ENCODE measurements at places on chromosomes 2 and 18.

DNA sequence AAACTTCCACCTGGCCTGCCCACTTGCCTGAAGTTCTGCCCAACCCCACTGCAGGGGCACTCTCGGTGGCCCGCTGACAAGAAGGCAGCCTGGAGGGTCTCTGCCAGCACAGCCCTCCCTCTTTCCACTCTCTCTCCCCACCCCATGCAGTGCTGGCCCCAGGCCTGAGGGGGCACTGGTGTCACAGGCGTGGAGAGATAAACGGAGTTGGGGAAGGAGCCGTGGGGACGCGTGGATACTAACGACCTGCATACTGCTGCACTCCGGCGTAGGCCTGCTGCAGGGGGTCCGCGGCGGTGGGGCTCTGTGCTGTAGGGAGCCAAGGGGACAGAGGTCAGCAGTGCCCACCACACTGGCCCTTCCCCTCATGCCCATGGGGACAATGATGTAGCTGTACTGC, 299.3 kb downstream of the CELF4 start:
- DNase-seq, result no peak

- no peak for DNase-seq
These were observed 205.0 kb downstream of the TMX3 start for GRCh38 chr18:68509902-68510301.

DNA sequence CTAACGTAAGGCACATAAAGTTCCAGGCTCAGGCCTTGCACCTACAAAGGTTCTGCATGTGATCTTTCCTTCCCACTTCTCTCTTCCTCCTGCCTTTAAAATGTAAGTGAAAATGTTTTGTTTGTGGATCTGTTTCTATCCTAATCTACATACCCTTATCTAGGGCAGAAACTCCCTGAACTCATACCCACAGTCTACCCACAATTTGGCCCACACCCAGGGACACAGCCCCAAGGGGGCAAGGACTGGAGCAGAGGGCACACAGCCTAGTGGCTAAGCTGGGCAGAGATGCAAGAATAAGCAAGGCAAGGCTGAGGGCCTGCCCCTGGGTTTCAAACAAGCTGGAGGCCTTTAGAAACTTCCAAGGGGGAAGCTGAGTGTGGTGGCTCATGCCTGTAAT, 71.0 kb downstream of the HS1BP3 start:
- DNase-seq, result no peak

DNA sequence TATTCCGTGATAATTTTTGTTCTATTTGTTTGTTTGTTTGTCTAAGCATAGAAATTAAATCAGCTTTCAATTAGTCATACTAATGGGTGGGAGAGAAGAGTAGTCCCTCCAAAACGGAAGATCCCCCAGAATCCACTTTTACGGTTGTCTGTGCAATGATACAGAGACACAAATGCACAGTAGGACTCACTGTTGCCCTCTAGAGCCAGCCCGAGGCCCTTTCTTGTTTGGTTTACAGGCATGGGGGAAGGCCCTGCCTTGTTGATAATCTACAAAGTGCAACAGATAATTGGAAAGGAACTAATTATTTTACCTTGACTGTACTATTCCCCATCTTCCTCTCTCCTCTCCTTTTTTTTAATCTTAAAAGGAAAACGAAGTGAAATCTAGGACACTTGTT, 121.1 kb downstream of the ACOXL start:
- DNase-seq, result no peak

DNA sequence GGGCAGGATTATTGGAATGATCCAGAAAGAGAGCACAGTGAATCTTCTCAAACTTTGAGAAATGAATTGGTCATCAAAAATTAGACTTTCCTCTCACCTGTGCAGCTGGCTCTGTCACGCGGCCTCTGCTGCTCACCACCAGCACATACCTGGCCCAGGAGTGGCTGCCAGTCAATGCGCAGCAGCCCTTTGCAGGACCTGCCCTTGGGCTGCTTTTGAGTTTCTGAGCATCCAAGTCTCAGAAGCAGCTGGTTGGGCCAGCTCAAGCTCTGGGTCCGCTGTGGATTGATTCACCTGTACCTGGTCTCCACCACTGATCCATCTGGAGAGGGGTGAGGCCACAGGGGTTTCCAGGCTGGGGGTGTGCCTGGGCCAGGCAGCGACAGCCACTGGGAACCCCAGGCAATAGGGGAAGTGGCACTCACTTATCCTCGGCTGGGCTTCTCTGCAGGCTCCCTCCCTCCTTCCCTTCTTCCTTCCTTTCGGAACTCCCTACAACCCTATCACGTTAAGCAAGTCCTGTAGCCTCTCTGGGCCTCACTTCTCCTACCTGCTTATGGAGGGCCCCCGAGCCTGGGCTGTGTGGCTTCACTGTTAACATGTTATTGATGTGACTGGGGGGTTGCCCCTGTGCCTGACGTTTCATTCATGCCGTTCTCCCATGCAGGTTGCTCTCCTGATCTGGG, 48.1 kb downstream of the SH3BP4 start:
- DNase-seq, result no peak

GRCh38 chr2:158743879-158744278, 51.2 kb upstream of the DAPL1 start:
- DNase-seq, result no peak

- no peak for DNase-seq
These were observed 742 bp upstream of the SOS1 start for GRCh38 chr2:39121523-39122063.

DNA sequence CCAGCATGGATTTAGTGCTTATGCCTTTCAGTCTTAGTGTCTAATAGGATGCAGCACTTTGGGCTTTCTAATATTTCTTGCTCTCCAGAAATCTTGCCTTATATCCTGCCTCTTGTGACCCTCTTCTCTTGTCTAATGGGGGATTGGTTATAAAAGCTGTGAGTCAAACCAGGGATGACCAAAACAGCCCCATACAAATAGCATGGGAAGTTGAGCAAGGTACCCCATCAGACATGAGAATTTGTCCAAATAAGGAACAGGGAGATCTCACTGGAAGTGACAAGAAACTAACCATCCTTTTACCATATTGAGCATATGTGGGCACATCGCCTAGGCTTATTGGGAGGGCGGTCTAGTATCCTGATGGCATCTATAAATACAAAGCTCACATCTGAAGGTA, 78.8 kb upstream of the BZW1 start:
- no peak for DNase-seq

DNA sequence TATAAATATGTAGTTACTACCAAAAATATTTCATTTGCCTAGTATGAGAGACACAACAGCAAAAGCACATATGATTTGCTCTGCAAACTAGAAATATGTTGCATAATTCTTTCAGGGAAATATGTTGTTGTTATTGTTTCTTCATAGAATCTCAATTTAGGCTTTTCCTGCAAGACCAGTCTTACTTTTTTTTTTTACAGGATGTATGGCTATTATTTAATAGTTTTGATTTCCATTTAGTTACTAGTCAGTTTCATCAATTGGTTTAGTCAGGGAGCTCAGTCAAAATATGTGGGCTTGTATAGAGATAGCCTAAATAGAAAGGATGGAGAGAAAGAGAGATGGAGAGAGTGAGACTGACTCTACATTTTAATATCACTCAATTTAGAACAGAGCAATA, 6.1 kb downstream of the LRP1B start:
- DNase-seq, result no peak

DNA sequence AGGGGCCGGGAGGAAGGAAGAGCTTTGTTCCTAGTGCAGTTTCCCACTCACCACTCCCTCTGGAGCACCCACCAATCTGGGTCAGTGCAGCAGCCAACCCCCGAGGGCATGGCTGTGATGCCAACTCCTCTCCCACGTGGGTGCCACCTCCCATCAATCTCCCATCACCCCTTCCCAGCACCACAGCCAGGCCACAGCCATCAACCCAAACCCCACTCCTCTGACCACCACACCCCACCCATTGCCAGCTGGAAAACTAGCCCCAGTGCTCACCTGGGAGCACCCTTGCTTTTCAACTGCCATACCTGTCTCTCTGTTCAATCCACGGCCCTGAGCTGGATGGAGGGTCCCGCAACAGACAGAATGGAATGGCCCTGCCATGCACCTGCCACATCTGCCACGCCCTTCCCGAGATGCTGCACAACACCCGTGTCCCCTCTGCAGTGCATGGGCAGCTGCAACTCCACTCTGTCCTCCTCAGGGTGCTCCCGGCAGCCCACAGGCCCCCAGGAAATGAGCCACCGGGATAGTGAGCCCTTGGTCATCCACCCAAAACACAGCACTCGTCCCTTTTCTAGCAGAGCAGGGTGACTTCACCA, 112.4 kb upstream of the ID2 start:
- DNase-seq, result no peak

DNA sequence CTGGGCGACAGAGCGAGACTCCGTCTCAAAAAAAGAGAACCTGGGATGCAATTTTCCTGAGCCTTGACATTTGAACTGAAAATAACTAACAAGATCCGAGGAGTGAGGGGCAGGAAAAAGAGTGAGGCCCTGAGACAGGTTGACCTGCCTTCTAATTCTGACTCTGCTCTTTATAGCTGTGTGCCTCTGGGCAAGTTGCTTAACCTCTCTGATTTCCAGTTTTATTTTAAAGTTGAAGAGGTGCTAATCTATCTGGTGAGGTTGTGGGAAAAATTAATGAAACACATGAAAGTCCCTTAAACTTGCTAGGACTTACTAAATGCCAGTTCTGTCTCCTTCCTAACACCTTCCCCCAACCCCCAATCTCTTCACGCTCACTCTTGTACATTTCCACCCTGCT, 108.4 kb upstream of the MGAT5 start:
- DNase-seq, result no peak

- DNase-seq, result no peak
These were observed 78.4 kb upstream of the CYP1B1 start for GRCh38 chr2:38154395-38154794.

- DNase-seq, result no peak
These were observed 713.7 kb downstream of the DSC3 start for GRCh38 chr18:30328839-30329238.

- no peak for DNase-seq
These were observed 296.0 kb downstream of the NDUFA10 start for GRCh38 chr2:239729151-239729550.

- no peak for DNase-seq
These were observed 11.1 kb downstream of the RAB3GAP1 start for GRCh38 chr2:135063210-135063609.

- DNase-seq, result no peak
These were observed 40.5 kb upstream of the KIDINS220 start for GRCh38 chr2:8877894-8878293.

DNA sequence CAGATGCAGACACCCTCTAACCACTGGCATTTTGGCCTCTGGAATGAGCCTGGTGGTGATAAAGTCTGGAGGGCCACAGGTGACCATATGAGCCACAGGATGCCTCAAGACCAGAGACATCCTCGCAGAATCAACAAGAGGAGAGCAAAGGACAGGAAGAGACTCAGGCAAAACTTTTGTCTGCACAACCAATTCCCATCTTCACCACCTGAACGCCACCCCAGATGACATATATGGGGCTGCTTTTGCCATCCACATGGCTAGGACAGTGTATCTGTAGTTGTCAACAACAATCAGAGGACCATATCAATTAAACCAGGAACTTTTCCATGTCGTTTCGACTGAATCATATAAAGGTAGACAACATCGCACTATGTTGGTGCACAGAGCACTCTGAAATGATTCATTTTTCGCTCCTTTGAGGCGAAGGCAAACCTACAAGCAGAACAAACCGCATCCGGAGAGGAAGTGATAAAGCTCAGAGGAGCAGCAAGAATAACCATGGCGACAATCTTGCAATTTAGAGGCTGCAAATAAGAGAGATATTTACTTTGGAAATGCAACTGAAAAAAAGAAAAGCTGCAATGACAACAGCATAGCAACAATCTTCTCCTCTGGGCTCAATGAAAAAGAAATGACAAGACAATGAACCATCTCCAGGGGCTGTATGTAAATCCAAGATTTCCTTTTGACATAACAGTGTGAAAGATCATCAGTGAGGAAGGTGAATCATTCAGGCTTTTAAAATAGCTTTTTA, 204.5 kb downstream of the ARL4C start:
- DNase-seq, result no peak

- no peak for DNase-seq
These were observed 85.5 kb upstream of the PGAP1 start for GRCh38 chr2:197011801-197012641.

GRCh38 chr2:15594291-15595256, 2.9 kb downstream of the DDX1 start:
- DNase-seq, result no peak

- DNase-seq, result no peak
These were observed 6.6 kb upstream of the TNFRSF11A start for GRCh38 chr18:62318228-62319180.

DNA sequence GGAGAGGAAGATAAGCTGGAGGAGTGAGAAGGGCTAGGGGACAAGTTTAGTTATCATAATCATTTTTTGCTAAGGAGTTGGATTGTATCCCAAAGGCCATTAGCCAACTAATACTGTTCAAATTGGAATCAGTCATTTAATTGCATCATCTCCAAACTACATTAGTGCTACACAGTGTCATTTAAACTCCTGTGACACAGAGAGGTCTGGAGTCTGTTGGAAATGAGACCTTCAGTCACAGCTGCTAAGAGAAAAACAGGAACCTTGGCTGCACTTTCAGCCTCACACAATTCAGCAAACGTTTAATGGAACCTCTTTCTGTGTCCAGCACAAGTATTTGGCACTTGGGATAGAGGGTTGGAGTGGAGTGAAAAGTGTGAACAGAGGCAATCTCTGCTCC, 175.5 kb upstream of the MGAT5 start:
- DNase-seq, result no peak

DNA sequence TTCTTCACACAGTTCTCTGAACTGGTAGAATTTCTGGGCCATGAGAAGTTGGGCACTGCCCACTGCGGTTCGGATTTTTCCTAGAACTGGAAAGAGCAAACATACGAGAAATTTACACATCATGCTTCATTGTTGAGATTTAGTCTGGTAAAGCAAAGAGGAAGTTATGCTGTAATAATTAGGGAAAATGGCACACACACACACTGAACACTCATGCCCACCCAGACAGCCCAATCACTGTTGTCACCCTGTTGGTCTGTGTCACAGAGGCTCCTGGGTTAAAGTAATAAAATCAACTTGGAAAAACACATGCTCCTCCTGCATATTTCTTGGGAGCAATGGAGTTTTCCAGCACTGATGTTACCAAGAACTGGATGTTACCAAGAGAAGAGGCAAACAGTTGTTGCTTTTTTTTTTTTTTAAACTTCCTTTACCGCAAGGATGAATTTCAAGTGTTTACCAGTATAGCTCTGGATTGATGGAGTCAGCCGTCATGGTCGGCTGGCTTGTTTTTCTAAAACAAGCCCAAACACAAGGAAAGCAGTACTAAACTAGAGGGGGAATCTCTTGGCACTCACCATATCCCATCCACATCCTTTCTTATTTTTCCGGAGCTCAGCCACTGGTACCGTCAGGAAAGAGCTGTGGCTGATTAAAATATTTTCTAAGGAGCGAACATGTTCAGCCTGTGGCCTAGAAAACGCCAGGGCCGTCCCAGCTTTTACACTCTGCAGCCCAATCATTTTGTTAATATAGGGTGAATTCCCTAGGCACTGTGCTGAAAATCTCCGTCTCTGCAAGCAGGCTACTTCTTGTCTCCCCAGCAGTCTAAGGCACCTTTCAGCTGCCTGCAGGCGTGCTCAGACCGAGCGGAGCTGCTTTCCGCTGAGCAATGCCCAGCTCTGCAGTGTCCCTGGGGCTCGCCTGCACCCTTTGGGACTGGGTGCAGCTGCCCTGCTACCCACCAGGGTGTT, 58.9 kb downstream of the TGIF1 start:
- no peak for DNase-seq
